ENCODE measurements at places on chromosomes 1 and 21. TPM values are rescaled to one million over a fixed set of nuclear protein-coding genes. Genes with fewer than 3 reads are reported as not detected.

WLS gene
- 34.1 TPM for total RNA-seq

CFH gene
- total RNA-seq, result 22.9 TPM

TMOD4 gene
- total RNA-seq, result not detected

C8A gene
- total RNA-seq, result not detected

REN gene
- 0.26 TPM for total RNA-seq

GRCh38 chr1:164772635-164773034 lies 213.7 kb downstream of the PBX1 start:
- peak; percentile 97 for DNase-seq

DNA sequence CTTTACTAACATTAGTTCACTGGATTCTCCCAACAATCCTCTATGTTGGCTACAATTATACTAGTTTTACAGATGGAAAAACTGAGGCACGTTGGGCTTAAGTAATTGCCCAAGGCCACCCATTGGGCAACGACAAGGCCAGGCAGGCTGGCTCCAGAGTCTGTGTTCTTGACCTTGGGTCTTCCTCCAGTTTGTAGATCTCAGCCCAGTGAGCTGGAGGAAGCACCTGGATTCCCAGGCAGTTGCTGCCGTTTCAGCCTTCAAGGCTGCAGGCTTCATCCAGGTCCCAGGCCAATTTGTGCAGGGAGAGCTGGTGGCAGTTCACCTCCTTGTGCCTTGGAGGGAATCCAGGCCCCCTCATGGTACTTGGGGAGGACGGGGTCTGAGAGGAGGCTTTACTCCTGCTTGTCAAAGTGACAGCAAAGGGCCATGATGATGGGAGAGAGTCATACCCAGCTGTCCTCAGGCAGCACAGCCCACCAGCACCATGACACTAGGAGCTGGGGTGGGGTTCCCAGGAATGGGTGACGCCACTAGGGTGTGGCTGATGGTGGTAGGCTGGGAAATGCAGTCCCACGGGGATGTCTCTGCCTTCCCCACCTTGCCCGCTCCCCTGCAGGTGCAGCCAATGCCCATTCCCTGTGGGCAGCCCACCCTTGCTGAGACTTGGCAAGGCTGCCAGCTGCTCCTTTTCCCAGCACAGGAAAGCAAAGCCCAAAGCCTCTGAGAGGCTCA lies 27.1 kb downstream of the PKP1 start:
- no peak for DNase-seq

GRCh38 chr1:22683547-22683946 lies 27.1 kb upstream of the EPHB2 start:
- DNase-seq, result no peak

DNA sequence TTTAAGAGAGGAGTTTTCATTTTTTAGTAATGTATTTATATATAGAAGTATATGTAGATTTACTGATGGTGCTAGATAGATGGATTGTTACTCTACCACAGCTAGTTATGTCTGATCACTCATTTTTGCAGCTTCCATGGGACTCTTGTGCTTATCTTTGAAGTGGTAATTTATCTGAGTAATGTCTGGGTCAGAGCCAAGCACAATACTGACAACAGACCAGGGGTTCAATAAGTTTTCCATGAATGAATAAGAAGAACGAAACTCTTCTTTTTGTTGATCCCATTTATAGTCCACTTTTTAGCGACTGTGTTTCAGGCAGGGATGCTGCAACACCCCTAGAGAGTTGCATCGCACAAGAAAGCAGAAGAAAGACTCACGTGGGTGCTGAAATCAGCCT lies 935.2 kb downstream of the PLA2G4A start:
- no peak for DNase-seq

GRCh38 chr1:204463125-204464060 lies 31.2 kb downstream of the PIK3C2B start:
- DNase-seq, result no peak

DNA sequence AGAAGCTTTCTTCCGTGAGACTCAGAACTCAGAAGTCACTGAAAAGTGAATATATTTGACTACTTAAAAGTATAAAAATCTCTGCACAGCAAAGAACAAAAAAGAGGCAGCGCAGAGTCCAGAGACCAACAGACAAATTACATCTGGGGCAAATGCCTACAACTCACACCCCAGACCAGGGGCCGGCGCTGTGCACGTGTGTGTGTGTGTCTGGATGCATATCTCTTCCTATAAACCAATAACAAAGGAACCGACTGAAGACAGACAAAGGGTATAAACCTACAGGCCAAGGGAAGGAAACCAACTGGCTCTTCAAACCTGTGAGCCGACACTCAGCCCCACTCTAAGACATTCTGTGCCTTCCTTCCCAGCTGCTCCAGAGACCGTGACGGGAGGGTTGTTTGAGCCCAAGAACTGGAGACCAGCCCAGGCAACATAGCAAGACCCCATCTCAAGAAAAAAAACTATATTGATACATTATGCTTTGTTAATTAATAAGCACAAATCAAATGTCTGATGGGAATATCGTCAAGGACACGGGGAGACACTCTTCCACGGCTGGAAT lies 18.8 kb downstream of the WNT9A start:
- DNase-seq, result no peak

- DNase-seq, result peak; percentile 58
Measured at GRCh38 chr1:61170328-61171238, 88.2 kb downstream of the NFIA start.

DNA sequence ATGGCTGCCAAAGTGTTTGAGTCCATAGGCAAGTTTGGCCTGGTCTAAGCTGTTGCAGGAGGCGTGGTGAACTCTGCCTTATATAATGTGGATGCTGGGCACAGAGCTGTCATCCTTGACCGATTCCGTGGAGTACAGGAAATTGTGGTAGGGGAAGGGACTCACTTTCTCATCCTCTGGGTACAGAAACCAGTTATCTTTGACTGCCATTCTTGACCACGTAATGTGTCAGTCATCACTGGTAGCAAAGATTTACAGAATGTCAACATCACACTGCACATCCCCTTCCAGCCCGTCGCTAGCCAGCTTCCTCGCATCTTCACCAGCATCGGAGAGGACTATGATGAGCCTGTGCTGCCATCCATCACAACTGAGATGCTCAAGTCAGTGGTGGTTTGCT lies 215.8 kb upstream of the JUN start:
- DNase-seq, result no peak

DNA sequence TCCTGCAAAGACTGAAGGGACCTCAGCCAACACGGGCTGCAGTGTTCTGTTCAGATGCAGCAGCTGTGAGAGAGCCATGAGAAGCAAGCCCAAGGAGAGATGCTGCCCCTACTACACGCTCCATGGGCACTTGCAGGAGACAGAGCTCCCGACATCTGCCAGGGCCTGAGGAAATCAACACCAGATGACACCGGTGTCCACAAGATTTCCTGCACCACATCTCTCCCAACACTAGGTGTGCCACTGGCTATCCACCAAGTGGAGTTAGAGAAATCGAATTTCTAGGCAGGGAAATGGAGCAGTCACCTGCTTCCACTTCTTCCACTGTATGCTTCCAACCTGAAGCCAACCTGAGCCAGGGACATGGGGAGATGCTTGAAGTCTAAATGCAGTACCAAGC lies 445.3 kb downstream of the RWDD3 start:
- DNase-seq, result no peak

DNA sequence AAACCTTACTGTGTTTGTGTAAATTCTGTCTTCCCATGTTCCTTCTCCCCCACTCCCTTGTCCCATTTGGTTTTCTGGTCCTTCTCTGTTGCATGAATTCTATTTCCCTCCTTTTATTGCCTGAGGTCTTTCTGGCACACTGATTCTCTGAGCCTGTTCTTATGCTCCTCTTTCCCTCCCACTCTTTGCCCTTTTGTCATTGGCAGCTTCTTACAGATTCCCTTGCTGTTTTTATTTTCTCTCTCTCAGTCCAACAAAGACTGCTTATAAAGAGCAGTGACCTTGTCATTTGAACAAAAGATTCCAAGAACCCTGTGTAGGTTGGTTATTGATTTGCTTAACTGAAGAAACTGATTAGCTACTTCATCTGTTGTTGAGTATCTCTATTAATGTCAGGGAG lies 49.7 kb downstream of the GPR52 start:
- no peak for DNase-seq

DNA sequence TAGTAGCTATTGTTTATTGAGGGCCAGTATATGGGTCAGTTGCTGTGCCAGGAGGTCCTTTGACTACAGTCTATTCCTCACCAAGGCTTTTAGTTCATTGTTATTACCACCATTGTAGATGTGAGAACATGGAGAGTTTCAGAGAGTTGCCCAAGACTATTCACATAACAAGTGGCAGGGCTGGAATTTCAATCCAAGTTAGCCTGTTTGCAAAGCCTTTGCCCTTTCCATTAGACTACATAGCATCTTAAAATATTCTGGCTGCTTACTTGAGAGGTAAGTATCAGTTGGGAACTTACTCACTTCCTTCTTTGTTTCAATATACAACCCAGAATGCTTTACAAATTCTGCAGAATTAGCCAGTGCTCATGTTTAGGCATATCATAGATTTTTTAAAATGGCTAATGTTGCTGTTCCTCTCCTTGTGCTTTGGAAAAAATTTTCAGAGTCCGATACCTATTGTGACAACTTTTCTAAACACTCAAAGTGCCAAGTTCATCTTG lies 141.2 kb downstream of the FGGY start:
- DNase-seq, result no peak

DNA sequence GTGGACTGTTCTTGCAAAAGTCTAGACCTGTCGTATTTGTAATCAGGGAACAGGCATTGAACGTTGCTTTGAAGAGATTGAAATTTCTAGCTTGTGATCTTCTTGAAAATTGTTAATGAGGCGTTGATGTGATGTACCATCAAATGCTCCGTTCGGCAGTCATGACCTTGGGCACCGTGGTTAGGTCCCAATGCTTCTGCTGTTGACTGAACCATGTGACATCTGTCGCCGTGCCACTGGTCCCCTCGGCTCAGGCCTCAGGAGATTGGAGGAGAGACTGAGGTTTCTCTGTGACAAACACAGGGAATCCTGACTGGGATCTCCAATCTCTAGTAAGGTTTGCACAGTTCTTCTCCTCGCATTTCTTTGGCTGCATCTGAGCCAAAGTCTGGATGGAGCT lies 18.1 kb upstream of the KCNAB2 start:
- no peak for DNase-seq

GRCh38 chr1:93025572-93025971 lies 53.5 kb upstream of the MTF2 start:
- DNase-seq, result no peak

DNA sequence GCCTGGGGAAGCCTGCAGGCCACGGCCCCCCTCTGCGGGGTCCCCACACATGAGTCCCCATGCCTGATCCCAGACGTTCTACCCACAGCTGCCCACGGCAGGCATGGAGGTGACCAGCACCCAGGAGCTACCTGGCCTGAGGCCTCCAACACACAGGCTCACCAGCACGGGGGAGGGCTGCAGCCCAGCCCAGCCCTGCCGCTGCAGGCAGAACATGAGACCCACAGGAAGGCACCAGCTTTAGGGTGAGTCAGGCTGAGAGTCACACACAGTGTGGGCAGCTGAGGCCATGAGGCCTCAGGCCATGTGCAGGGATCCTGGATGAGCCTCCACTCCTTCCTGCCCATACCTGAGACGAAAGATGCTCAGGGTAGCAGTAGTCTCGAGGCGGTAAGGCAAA lies 121.1 kb downstream of the PSMG1 start:
- DNase-seq, result no peak

GRCh38 chr1:185825556-185825955 lies 91.4 kb downstream of the HMCN1 start:
- DNase-seq, result no peak

DNA sequence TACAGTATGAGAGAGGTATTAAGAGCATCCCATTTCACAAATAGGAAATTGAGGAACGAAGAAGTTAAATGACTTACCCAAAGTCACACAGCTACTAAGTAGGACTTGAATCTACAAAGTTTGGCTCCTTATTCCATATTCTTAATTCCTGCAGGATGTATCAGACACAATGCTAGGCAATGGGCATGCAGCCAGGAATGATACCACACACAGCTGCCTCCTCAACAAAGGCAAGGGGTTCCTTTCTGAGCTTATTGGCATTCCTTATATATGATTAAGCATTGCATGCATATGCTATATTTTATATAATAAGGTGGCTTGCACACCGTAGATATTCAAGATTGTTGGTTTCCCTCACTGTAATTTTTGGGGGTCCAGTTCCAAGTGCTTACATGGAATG lies 34.2 kb upstream of the JUN start:
- DNase-seq, result peak; percentile 93

- DNase-seq, result no peak
Measured at GRCh38 chr21:45534636-45535331, 7.5 kb downstream of the SLC19A1 start.

- no peak for DNase-seq
Measured at GRCh38 chr1:245059806-245060424, 94.9 kb upstream of the KIF26B start.

- DNase-seq, result no peak
Measured at GRCh38 chr1:156048663-156049258, 4.8 kb downstream of the UBQLN4 start.
